ENCODE measurements at places on chromosomes 1 and 21.

- DNase-seq, result no peak
Measured at GRCh38 chr1:30840904-30841598, 67.5 kb downstream of the SDC3 start.

DNA sequence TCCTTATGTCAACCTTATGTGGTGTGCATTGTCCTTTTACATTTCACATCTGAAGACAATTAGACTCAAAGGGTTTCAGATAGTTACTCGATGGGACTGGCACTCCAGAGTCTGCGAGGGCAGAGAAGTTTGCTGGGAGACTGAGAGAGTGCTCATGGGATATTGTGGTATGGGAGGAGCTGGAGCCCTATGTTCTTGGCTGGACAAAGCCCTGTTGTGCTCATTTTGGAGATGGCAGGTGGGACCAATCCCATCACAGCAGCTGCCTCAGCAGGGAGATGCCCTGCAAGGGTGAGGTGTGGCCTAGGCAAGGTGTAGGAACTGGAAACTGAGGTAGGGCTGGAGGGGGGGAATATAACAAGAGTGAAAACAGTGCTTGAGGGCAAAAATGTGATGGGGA, 43.5 kb upstream of the CRNN start:
- DNase-seq, result no peak

- no peak for DNase-seq
Measured at GRCh38 chr21:27814226-27814625, 847.3 kb upstream of the ADAMTS5 start.

DNA sequence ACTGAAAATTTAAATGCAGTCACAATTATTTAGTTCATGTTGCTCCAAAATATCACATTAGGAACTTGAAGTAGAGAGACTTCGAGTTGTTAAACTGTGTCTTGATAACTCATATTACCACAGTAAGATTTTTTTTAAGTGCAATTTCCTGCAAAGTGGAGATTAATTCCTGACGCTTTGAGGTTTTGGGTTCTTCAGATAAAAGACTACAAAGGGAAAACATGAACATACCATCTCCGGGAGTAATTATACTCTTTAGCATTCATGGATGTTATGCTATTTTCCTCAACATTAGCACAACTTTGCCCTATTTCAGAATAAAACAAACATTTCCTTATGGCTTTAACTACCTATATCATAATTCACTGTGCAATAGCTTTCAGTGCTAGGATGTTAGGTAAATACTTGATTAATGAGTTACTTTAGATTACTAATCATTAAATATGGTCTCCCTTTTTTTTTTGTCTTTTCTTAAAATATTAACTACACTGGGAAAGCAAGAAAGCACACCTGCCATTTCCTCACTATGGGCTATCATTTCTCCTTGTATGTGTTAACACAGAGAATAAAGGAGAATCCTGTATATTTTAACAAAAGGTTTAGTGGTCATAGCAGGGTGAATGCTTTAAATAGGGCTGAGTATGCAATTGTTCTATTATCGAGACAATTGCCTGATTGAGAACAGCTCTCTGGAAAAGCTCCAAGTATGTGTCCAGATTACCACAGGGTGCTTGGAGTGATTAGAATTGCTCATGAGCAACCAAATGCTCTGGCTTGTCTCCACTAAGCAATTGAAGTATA, 252.5 kb upstream of the C1orf105 start:
- DNase-seq, result no peak

- no peak for DNase-seq
Measured at GRCh38 chr1:8086055-8086454, 59.9 kb upstream of the ERRFI1 start.

GRCh38 chr1:41754540-41754939, 164.2 kb downstream of the HIVEP3 start:
- no peak for DNase-seq

DNA sequence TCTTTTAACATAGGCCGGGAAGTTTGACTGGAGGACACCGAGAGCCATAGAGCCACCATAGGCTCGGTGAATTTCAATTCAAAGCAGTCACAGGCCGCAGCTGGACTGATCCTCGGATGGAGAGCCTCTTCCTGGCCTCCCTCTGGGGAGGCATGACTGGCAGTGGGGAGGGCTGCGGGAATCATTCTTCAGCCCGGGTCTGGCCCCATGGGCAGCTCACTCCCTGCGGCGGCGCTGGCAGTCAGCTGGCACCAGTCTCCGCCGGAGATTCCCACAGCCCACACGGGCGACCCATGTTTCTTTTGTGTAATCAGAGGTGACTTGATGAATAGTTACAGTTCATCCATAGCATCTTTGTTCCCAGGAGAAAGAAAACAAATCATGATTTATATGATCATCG, 10.6 kb downstream of the ESPN start:
- DNase-seq, result no peak

GRCh38 chr1:238826891-238827290, 559.5 kb upstream of the CHRM3 start:
- DNase-seq, result no peak

- no peak for DNase-seq
Measured at GRCh38 chr1:228717081-228717480, 18.2 kb upstream of the RHOU start.

DNA sequence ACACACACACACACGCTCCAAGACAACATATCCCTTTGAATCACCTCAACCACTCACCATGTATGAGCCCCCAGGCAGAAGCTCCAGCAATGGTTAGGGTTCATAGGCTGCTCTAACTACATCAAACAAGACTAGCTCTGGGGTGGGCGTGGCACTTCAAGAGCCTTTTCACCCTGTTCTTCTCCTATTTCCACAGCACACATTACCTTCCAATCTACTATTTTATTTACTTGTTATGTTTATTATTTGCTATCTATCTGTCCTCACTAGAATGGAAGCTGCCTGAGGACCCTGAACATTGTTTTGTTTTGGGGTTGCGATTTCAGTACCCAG, 28.7 kb downstream of the TRABD2B start:
- DNase-seq, result no peak

DNA sequence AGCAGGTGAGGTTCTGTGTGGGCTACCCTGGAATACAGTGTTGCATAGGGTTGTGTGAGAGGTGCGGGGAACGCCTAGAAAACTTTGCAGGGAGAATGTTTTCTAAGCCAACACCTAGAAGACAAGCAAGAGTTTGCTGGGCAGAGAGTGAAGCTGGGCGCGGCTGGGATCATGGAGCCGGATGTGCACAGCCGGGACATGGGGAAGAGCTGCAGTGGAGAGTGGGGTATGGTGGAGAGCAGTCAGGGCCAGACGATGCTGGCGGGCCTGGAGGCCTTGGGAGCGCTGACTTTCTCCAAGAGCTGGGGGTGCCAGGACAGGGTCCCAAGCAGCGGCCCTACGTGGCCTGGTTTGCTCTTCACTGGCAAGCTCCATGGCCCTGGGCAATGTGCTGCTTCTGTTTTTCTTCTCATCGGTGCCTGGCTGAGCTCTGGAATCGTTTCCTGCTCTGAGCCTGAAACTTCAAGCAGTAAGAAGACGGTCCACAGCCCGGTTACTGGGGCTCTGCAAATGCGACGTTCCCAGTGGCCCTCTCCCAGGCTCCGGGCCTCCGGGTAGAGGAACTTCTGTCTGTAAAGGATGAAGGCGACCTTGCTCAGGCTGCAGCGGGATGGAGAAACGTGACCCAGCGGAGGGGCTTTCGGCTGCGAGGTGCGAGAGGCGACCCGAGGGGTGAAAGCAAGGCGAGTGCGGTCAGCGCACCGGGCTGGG, 51.9 kb upstream of the CD34 start:
- no peak for DNase-seq

- no peak for DNase-seq
Measured at GRCh38 chr1:17356387-17357026, 15.5 kb upstream of the PADI6 start.

GRCh38 chr21:46049890-46050667, 47.8 kb upstream of the COL6A2 start:
- no peak for DNase-seq

GRCh38 chr21:41974752-41975053, 20.9 kb upstream of the C2CD2 start:
- DNase-seq, result no peak

GRCh38 chr1:53346814-53347176, 18.9 kb upstream of the LRP8 start:
- no peak for DNase-seq

- DNase-seq, result no peak
Measured at GRCh38 chr21:44568667-44569556, 4.6 kb upstream of the KRTAP10-4 start.

- no peak for DNase-seq
Measured at GRCh38 chr1:169739980-169740379, 6.1 kb upstream of the SELE start.

DNA sequence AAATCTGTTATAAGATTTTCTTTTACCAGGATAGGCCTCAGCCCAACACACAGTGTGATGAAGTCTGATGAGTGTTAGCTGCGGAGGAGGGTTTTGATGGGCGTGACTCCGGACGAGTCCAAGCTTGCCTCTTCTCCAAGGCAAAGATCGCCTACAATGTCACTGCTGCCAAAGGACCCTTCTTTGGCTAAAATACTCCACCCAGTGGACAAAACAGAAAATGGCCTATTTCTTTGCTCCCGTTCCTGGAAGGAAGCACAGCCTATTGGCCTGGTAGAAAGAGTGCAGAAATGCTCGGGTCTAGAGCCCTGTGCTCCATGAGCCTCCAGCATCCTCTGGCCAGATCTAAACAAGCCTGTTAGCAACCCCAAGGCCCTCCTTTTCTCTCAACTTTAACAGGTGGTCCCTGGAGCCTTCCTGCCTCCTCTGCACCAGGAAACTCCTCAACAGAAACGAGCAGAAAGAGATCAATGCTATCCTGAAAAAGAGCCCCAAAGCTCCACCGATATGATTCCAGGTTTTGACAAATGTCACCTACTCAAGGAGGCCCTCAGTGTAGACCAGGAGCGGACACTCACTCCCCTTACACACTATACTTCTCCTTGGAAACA, 3.4 kb upstream of the CASQ2 start:
- DNase-seq, result no peak

DNA sequence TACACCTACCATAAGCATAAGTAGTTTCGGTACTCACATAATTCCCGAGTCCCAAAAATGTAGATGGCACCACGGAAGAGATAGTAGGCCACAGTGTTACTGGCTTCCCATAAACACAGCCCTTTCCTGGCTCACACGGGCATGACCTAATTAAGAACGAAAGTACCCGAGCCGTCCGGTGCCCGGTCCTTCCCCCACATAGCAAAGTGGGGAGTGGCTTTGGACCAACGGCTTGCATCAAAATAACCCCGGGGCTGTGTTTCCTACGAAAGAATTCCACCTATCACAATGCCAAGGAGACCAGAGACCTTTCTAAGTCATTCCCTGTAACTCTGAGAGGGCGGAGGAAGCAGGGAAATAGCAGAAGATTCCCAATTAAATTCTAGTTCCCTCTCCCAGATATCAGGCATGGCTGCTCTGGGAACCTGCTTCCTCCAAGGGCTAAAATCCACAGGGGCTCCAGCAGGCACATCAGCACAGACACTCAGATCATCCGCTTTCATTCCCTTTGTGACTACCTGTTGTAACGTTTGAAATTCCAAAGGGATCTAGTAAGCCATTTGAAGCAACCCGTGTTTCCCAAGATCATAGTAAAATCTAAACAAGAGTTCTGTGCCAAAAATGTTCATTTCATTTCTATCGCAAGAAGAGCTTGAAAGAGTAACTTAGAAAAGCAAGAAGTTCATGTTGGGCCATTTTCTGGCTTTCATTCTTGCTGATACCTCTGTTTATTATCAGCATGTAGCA, at the start of gene TMPRSS3:
TSS of gene TMPRSS3 (minus strand) at position 148 of the 747 bp plus-strand sequence. CDS start 635 bp downstream, outside the sequence.
- DNase-seq, result no peak

GRCh38 chr1:20248971-20249612, 41.6 kb upstream of the VWA5B1 start:
- no peak for DNase-seq

- DNase-seq, result no peak
Measured at GRCh38 chr1:192949783-192950182, 109.4 kb downstream of the UCHL5 start.

GRCh38 chr1:39295901-39296300, 91.4 kb downstream of the MACF1 start:
- DNase-seq, result no peak

GRCh38 chr1:247102381-247102780, 1.8 kb downstream of the ZNF669 start:
- no peak for DNase-seq

GRCh38 chr1:201254625-201255478, 28.5 kb upstream of the PKP1 start:
- DNase-seq, result peak; percentile 57

DNA sequence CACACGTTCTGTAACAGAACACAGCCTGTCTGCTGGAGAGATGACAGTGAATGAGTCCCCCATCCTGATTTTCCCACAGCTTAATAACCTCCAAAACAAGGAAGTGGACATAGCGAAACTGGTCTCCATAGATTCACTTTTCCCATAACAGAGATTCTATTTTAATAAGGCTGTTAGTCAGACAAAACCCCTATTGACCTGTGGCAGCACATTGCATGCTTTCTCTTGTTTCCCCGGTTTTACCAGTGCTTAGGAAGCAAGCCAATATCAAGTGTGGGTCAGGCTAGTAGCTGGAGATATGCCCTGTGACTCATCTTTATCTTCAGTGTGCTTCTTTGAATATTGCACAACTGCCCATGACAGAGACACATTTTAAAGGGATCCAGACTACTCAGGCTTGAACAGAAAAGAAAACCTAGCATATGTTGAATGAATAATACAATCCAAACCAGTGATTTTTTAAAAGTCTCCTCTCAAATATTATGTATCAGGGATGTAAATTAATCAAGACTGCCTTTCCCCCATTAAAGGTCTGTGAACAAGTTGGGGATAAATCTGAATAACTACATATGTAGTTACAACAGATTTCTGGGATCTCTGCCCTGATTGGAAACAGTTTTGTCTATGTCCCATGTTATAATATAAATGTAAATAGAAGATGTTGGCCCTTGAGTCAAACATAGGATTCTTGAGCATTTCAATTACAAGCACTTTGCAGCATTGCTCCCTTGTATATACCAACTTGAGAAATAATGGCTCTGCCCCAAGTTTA, 11.9 kb upstream of the CLDN8 start:
- no peak for DNase-seq

- DNase-seq, result no peak
Measured at GRCh38 chr21:37899146-37899545, 17.1 kb downstream of the KCNJ6 start.

DNA sequence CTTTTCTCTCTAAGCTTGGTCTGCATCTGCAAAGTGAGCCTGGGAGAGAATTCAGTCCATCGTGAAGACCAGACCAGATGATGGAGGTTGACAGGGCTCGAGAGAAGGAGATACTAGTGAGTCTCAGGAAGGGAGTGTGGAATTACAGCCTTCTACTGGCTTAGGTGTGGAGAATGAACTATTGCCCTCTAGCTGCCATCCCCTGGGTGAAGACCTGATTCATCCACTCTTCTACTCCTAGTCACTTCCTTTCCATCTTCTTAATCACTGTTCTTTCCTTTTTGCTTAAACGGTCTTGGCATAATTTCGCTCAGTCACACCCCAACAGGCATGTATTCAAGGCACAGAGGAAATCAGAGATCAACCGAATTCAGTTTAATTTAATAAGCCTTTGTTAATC, 34.0 kb upstream of the HSD17B7 start:
- DNase-seq, result no peak

DNA sequence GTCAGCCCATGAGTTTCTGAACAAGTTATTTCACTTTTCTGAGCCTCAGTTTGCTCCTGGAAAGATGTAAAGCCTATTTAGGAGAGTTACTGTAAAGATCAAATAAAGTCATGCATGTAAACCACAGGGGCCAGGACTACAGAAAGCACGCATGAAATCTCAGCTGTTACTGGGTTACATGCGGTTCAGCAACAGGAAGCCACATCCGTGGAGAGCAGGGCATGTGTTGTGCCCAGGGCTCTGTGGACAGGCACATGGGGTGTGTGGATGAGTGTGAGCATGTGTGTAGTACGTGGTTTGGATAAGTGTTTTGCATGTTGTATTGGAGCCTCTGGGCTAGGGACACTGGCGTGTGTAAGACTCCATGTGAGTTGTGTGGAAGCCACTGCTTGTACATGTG, 2.2 kb upstream of the EPHA2 start:
- peak; percentile 43 for DNase-seq

Measured in effector memory CD8-positive, alpha-beta T cell (primary cell).